ENCODE measurements at places on chromosomes 11 and 22.

DNA sequence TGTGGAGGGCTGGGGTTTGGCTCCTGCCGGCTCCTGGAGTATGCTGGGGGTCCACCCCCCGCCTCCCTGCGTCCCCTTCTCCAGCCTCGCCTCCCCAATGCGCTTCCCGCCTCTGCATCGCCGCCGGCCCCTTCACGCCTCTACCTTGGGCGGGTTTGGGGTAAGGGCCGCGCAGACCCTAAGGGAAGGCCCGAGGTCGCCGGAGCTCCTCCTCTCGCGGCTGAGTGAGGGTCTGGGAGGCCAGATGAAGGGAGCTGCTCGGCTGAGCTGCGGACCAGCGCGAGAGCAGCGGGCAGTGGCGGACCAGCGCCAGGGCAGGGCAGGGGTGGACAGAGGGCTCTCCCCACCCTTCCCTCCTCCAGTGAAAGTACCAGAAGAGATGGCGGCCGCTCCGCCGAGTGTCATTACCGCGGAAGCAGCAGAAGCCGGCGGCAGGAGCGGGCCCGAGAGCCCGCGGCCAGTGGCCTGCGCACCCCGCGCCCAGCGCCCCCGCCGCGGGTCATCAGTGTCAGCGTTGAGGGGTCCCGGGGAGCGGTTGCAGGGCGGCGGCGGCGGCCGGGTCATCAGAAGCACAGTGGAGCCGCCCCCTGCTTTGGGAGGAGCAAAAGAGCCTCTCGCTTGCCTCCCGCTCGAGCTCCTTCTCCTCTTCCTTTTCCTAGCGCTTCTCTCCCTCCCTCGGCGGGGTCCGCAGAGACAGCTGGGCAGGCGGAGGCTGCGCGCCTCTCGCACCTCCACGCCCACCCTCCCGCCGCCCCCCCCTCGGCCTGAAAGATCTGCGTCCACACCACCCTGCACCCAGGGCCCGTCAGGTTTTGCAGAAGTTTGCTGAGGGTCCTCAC, 255.6 kb upstream of the CADM1 start:
- peak; percentile 15 for DNase-seq

DNA sequence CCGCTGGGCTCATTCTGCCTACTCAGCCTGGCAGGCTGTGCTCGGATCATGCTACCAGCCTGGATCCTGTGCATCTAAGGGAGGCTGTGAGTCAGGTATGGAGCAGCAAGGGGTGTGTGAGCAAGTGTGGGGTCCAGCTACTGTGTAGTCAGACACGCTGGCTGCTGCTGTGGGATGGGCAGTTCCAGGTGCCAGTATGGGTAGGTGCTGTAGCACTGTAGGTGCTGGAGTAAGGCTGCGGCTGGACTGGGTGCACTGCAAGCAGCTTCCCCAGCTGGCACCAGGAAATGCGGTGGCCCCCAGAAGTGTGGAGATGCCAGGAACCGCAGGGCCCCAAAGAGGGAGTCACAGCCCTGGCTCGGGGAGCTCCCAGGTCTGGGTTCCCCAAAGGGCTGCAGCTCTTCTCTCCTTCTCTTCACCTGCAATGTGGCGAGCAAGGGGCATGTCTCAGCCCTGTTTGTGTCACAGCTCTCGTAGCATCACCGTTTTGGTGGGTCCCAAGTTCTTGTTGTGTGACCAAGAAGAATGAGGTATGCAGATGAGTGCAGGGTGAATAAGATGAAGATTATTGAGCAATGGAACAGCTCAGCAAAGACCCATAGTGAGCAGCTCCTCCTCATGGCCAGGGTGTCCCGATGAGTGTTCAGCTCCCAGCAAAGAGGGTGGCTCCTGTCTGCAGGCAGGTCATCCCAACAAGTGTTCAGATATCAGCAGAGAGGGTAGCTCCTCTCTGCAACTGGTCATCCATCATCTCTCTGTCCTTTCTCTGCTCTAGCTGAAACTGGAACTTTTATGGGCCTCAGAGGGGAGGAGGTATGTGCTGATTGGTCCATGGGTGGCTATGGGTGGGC, 462.9 kb downstream of the TBC1D22A start:
- no peak for DNase-seq

- DNase-seq, result peak; percentile 50
Observed at GRCh38 chr22:21933910-21934309, 18.7 kb downstream of the PPM1F start.

GRCh38 chr11:72069787-72070251, 10.5 kb downstream of the NUMA1 start:
- no peak for DNase-seq

DNA sequence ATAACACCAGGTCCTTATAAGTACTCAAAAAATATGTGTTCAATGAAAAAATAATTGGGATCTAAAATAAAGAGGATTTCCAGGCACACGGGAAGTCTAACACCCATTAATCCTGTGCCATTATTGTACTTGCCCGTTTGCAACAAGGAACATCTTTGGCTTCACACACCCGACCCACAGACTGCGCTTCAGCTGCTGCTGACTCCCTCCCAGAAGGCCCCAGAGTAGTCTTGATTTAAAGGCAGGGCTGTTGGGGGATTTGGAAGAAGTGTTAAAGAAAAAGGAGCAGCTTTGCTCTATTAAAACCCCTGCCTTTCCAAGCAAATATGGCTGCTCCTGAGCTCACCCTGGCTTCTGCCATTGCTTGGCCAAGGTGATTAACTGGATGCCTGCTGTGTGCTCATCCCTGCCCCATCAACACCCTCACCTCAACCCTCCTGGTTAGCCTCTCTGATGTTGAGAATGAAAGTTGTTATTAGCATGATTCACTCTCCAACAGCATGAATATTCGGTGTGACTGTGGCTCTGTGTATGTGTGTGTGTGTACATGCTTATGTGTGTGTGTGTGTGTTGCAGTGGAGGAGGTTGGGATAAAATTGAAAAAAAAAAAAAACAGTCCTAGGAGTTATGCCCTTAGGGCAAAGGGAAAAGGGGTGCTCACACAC, 76.1 kb downstream of the KIRREL3 start:
- no peak for DNase-seq

DNA sequence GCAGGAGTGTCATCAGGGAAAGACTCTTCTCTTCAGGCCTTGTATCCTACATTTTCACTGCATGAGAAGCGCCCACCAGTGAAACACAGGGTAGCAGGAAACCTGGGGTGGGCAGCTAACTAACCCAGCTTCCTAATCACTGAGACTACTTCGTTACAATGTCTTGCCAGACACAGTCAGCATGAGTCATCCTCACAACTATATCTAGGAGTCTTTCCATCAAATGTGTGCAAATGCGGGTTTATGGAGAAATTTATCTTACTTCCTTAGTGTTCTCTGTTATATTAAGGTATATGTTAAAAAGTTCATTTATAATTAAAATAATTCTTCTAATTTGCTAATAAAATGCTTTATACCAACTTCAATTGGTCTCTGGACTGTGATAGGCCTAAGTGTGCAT, 79.9 kb upstream of the RAB1B start:
- DNase-seq, result no peak

- no peak for DNase-seq
Observed at GRCh38 chr22:29312218-29313125, 3.0 kb downstream of the RASL10A start.

GRCh38 chr11:75547617-75548058, 14.4 kb upstream of the SERPINH1 start:
- DNase-seq, result peak; percentile 22

- no peak for DNase-seq
Observed at GRCh38 chr11:118511601-118512000, 15.7 kb upstream of the TTC36 start.

DNA sequence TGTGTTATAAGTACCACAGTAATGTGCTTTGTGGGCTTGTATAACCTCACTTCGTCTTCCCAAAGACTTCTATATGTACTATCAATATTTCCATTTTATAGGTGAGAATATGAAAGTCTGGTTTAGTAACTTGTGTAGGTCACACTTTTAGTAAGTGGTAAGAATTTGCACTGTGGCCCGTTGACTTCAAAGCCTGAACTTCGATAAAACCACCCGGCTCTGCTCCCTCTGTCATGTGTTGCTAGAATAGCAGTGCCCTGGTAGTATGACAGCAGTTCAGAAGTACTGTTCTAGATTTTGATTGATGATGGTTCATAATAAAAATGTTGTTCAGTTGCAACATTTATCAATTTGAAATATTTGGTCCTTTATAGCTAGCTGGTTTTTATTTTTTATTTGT, 110.2 kb upstream of the SORL1-AS1 start:
- DNase-seq, result no peak

DNA sequence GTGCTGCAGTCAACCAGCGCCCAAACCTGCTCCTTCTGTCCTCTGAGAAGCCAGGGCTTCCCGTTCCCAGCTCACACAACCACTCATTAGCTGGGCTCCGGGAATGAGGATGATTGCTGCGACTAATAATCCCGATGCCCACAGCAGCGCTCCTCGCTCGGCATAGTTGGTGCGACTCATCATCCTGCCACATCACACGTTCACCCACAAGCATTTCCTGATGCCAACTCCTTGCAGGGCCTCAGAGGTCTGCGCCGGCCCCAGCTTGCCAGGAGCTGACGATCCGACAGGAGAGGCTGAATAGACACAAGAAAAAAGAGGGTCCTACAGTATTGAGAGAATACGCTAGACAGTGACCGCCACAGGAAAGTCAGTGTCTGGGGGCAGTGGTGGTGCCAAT, 10.6 kb upstream of the CSNK1E start:
- no peak for DNase-seq

- DNase-seq, result no peak
Observed at GRCh38 chr22:20532256-20532993, 25.0 kb downstream of the MED15 start.

GRCh38 chr11:8065031-8065430, 16.0 kb upstream of the TUB start:
- DNase-seq, result no peak

DNA sequence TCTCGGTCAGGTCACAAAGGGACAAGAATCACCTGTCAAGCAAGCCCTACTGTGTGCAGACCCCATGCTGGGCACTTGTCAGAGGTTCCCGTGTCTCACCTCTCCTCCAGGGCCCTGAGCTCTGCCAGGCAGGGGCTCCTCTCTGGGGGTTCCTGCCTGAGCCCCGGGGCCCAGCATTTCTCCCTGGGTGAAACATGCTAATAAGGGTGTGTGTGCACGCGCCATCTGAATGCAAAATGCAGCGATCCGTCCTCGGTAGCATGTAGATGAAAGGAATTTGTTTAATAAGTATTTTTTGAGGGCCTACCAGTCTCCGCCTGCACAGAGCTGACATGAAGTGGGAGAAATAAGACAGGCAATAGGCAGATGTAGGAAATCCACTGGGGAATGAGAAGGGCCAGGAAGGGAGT, 5.8 kb downstream of the ELFN2 start:
- DNase-seq, result no peak

DNA sequence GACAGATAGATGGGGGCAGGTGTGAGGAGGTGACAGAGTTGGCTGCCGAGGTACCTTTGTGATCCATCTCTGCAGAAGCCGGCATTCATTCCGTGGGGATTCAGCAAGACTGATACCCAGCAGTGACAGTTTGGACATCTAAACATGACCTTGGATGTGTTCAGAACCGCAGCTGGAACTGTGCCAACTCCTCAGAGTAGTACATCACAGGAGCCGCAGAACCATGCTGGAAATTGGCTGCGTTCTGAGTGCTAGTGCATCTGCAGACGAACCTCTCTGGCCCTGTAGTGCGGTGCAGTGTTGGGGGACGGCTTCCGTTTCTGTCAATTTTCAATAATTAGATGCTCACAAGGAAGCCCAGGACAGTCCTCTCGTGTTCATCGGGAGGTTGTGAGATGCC, 772.1 kb downstream of the NTM start:
- no peak for DNase-seq

DNA sequence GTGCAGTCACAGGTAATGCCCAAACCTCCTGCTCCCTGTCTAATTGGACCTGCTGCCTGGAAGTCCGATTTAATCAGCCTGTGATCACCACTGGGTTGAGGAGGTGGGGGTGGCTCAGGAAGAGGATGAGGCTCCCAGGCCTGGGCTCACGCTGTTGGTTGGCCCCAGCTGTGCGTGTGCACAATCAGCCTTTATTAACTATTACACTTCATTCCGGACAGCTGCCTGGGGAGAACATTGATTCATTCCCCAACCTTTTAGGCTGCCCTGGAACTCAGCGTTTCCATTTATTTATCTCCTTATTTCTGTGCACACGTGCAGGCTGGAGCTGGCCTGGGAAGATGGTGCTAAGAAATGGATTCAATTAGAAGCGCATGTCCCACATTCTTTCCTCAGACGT, 123.4 kb downstream of the DSCAML1 start:
- peak; percentile 61 for DNase-seq

- DNase-seq, result no peak
Observed at GRCh38 chr22:27641049-27641795, 160.3 kb downstream of the MN1 start.

DNA sequence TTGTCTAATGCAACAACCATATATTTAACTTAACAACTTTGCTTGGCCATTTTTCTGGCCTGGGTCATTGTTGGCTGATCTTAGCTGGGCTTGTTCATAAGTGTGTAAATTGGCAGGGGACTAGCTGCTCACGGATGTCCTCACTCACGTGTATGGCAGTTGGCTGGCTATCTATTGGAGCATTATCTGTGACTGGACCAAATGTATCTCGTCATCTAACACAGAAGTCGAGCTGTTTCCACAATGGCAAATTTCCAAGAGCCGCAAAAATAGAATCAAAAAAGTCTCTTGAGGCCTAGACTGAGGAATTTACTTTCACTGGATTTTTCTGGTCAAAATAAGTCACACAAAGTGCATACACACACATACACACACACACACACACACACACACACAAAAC, 893.3 kb downstream of the FAM181B start:
- DNase-seq, result no peak

- DNase-seq, result no peak
Observed at GRCh38 chr22:39727541-39727940, 157.0 kb downstream of the CACNA1I start.

DNA sequence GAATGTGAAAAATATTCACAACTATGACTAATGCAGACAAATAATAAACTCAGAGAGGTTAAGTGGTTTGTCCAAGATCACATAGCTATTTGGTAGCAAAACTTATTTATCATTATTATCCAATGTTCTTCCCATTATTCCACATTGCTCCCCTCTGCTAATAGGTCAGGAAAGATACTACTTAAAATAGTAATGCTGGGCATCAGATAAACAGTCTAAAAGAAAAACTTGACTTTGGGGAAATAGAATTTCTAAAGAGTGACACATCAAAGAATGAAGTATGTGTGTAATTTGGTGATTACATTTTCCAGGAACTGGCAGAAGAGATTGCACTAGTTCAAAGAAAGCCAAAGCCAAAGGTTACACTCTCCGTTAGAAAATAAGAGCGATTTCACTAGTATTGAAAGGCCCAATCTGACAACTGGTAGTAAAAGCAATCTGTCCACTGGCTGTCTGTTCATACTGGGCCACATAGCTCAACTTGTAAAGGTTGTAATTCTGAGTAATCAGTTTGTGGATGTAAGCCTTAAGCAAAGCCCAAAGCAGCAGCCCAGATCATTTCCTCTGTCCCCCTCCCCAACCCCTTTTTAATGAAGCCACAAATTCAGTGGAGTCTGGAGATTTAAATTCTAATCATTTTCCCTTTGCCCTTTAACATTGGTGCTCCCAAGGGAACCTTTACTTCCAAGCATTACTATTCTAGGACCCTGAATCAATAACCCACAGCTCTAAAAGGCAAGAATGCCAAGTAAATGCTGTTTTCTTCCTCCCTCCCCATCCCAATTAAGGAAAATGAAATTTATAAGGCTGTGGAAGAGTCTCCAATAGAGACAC, 283.5 kb downstream of the TTC28 start:
- no peak for DNase-seq
